Stimulated activated naive B cell treated with anti-CD40 and anti-IgM and Interleukin-4, amounts not matched to agents 10 μg/mL and 1 μg/mL and 100 μg/mL, for 72 hours (primary cell): ENCODE measurements at places on chromosomes 7 and 10.

DNA sequence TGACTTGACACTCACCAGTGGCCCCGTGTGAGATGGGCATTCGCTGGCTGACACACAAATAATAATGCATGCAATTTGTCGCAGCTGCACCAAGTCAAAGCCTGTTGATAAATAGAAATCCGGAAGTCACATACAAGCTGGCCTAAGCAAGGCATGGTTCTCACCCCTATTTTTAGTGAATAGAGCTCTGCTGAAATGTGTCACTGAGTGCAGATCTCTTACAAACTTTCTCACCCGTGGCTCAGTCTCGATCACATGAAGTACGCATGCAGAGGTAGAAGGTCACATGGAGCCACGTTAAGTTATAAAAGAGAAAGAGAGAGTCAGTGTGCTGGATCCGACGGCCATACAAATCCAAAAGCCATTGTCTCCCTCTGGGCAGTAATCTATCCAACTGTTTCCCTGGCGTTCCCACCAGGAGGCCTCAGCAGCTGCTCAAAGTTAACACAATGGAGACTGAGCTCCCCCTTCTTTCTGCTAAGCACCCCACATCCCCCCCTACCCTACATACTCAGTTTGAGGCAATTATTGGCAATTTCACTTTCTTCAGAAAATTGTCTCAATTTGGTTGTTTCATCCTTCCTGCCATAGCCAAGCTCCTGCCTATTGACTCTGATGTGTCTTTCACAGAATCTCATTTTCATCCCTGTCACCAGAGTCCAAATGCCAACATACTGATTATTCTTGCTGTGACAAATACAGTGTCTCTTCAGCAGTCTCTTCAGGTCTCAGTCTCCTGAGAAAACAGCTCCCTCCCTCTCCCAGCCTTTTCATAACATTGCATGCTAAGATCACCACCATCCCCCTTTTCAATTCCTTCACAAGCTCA is 473.3 kb upstream of the NRP1 start:
- no peak for DNase-seq

DNA sequence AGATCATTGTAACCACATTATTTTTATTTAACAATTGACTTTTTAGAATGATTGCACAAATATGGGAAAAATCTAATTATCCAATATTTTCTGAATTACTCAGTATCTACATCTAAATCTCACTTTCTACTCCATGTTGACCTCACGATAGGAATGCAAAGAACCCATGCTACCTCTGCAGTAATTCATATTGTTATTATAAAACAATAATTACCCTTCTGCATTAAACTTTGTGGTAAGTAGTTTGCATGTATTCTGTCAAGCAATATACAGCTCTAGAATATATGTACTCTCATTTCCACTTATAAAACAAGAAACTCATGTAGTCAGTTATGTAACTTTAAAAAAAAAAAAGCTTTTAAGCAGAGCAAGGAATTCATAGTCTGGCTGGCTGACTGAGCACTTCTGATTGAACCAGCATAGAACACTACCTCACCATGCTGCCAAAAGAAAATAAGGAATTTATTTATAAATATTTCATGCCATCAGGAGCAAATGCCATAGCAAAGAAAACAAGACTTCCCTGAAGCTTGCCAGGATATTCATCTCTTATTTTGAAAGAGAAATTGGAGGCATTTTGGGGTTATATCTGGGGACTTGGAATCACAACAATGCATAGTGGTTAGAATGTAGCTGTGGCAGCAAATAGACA is 895.7 kb downstream of the XPNPEP1 start:
- DNase-seq, result no peak

GRCh38 chr7:104943502-104944343 is 70.3 kb upstream of the KMT2E start:
- DNase-seq, result peak; percentile 85

GRCh38 chr10:96270571-96270970 is 798 bp downstream of the BLNK start:
- no peak for DNase-seq

DNA sequence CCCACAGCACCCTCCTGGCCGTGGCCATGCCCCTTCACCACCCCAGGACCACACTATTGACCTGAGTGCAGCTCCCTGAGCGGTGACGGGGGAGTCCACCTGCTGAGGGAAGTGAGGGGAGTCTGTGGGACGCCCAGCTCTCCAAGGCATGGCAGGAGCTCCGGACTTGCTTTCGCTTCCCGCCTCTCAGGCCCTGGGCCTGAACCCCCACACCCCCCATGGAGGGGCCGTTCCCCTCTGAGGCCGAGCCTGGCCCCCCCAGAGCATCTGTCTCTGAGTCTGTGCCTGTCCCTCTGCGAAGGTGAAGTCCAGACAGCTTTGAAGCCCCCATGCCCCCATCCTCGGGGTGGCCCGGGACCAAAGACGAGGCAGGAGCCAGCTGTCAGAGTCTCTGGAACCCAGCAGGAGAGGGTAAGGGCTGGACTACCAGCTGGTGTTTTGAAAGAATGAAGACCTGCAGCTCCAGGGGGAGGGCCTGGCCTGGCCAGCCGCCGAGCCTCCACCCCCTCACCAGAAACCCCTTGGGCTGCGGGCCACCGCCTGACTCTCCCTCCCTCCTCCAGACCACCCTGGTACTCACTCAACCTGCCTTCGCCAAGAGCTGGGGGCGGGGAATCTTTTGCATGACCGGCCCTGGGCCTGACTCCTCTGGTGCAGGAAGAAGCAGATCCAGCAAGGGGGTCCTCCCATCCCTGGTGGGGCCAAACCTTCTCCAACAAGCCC is 114.0 kb downstream of the PDGFA start:
- DNase-seq, result no peak
